Fibroblast of skin of left quadriceps (primary cell): ENCODE measurements at places on chromosomes 11 and 22.
A peak's percentile ranks its signal among the peaks of the same experiment; 100 is the strongest.

GRCh38 chr11:72671152-72672099 lies 2.8 kb downstream of the PDE2A start:
- no peak for DNase-seq

DNA sequence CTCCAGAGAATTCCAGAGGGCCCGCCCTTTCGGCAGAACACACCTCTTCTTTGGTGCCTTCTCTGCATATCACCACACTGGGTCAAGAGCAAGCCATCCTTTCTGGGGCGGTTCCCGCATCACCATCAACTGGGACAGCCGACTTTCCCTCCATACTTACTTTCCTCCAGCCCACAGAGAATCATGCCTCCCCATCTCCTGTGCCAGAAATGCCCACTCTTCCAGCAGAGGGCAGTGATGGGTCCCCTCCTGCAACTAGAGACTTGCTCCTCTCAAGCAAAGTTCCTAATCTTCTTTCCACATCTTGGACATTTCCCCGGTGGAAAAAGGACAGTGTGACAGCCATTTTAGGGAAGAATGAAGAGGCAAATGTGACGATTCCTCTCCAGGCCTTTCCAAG lies 157.7 kb downstream of the C11orf91 start:
- DNase-seq = no peak

- DNase-seq = no peak
Measured at GRCh38 chr11:90124371-90124770, 10.1 kb upstream of the NAALAD2 start.

GRCh38 chr22:45006964-45007390 lies 2.8 kb downstream of the PHF21B start:
- DNase-seq = no peak

- DNase-seq = no peak
Measured at GRCh38 chr11:12092714-12093113, 17.7 kb upstream of the MICAL2 start.

DNA sequence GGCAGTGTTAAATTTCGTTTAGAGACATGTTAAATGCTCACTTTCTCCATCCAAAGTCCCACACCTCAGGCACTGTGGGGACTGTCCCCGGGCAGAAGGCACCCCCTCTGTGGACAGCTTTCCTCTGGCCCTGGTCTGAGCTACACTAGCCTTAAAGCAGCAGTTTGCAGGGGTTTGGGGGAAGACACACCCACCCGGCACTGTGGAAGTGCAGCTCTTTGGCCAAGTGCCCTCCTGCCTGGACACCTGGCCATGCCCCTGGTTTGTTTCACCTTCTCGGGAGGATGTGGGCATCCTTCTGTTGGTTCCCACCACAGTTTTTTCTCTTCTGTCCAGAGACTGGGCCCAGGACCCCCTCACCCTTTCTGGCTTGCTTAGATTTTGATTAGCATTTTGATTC lies 1254.7 kb downstream of the BRD1 start:
- DNase-seq = no peak

DNA sequence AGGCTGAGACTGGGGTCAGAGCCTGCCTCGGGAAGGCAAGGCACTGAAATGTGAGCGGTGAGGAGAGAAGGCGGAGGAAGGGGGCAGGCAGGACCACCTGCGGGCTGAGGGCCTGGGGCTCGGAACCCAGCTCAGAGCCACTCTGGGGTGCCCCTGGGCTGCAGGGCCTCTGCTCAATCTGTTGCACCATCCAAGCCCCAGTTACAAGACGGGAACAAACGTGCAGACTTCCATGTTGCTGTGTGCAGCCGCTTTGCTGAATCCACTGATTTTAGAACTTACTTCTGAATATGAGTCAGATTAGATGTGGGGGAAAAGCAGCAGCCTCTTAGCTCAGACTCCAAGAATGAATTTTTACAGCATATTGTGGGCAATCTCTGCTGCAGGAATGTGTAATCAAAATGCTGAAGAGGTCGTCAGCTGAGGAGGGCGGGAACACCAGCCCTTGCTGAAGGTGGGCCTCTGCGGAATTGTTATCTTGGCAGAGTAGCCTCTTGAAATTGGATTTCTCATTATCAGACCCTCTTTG lies 21.6 kb downstream of the PARVG start:
- DNase-seq = peak; percentile 76

GRCh38 chr11:112285841-112286311 lies 25.2 kb upstream of the PLET1 start:
- DNase-seq = no peak

DNA sequence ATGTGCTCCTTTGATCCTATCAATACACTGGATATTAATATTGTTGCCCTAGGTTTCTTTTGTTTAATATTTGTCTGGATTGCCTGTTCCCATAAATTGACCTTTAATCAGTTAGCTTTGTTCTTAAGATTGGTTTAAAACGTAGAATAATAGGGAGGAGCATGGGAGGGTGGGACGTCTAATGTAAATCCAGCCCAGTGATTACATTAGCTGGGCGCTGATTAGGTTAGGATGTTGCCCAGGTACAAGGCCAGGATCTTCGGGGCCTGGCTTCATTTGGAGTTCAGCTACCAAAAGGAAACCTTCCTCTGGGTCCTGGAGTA lies at the start of gene SRSF8:
Gene SRSF8, plus strand, starts transcription at position 204 of the 323 bp plus-strand sequence. CDS start 308 bp downstream, outside the sequence.
- no peak for DNase-seq

- no peak for DNase-seq
Measured at GRCh38 chr11:47271961-47272661, 2.2 kb downstream of the MADD start.

- no peak for DNase-seq
Measured at GRCh38 chr11:113926273-113927197, 21.9 kb downstream of the HTR3B start.

GRCh38 chr11:227824-228379 lies 8.2 kb downstream of the SIRT3 start:
- DNase-seq = no peak

GRCh38 chr22:47152938-47153337 lies 390.5 kb downstream of the TBC1D22A start:
- no peak for DNase-seq

- no peak for DNase-seq
Measured at GRCh38 chr11:128271401-128271800, 316.0 kb downstream of the ETS1 start.

- no peak for DNase-seq
Measured at GRCh38 chr22:22235558-22235957, 9.0 kb upstream of the VPREB1 start.

DNA sequence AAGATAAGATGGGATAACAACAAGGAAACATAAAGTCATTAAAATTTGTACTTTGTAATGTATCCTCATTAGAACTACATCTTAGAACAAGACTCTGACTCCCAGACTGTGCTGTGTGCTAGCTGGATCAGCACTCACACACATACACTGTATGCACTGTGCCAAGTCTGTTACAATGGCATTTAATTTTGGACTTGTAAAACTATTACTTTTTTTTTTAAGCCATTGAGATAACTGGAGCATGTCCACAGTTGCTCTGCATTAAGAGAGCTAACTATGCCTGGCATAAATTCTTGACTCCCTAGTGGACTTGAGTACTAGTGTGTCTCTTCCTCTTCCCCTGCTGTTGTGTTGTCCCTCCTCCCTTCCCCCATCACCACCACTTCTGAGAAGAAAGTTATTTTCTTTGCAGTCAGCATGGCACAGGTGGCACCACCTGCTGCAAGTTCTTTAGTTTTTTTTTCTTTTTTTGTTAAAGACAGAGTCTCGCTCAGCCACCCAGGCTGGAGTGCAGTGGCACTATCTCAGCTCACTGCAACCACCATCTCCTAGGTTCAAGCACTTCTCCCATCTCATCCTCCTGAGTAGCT lies 268.6 kb downstream of the TMEM135 start:
- DNase-seq = no peak

DNA sequence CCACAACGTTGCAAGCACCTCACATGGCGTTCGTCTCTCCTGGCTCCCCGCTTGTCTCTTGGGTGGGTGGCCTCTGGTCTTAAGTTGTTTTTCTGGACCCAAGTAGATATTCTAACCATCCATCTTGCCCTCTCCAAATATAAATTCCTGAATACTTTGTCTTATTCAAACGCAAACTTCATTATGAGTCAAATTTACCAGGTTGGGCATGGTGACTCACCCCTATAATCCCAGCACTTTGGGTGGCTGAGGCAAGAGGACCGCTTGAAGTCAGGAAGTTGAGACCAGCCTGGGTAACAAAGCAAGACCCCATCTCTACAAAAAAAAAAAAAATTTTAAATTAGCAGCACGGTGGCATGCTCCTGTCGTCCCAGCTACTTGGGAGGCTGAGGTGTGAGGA lies 5.1 kb upstream of the IGSF9B start:
- no peak for DNase-seq

DNA sequence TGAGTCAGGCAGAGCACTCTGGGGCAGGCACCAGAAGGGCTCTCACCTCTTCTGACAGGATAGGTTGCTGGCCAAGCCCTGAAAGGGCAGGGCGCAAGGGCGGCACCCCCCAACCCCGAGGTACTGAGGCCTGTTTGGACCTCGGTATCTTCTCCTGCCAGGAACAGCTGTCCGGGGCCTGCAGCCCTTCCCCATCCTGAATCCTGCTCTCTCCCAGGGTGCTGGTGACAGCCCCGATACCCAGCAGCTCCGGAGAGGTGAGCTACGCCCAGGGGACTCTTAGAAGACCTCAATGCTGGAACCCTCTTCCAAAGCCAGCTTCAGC lies 79.1 kb downstream of the PHF21B start:
- DNase-seq = no peak

- DNase-seq = no peak
Measured at GRCh38 chr11:59206635-59207034, 6.1 kb downstream of the MPEG1 start.

DNA sequence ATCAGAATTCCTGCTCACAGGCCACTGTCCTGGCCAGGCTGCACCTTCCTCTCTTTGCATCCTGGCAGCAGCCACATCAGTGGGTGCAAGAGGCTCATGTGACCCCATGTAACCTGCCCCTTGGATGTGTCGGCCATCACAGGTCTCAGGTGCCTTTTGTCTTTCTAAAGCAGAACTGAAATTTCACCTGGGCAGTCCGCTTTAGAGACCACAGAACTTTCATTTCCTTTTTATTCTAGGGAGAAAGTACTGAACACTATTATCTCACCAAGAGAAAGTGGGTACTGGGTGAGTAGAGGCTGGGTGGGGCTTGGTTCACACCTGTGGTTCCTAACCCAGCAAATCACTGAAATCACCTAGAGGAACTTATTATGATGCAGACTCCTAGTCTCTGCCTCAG lies 51.7 kb upstream of the NUP160 start:
- no peak for DNase-seq

GRCh38 chr11:20707876-20708275 lies 38.5 kb downstream of the NELL1 start:
- DNase-seq = no peak

- no peak for DNase-seq
Measured at GRCh38 chr11:134727204-134727603, 315.2 kb upstream of the B3GAT1 start.

DNA sequence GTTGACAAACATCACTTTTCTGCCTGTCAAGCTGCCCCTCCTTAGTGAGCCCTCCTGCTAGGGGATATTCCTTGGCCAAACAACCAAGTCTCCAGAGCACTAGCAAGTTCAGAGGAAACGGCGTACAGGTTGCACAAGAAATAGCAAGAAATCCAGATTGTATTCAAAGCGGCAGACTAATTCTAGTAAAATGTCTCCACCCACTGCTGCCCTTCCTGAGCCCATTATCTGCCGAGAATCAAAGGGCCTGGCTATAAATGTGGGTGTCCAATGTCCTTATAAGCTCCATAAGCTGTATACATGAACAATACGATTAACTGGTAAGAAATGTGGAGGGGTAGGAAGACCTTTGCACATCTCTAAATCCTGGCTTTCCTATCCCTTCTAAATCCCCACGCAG lies 44.0 kb upstream of the AKIP1 start:
- no peak for DNase-seq

- no peak for DNase-seq
Measured at GRCh38 chr22:44352378-44353035, 39.8 kb upstream of the SHISAL1 start.

GRCh38 chr22:42871146-42872050 lies 14.3 kb upstream of the ARFGAP3 start:
- no peak for DNase-seq

DNA sequence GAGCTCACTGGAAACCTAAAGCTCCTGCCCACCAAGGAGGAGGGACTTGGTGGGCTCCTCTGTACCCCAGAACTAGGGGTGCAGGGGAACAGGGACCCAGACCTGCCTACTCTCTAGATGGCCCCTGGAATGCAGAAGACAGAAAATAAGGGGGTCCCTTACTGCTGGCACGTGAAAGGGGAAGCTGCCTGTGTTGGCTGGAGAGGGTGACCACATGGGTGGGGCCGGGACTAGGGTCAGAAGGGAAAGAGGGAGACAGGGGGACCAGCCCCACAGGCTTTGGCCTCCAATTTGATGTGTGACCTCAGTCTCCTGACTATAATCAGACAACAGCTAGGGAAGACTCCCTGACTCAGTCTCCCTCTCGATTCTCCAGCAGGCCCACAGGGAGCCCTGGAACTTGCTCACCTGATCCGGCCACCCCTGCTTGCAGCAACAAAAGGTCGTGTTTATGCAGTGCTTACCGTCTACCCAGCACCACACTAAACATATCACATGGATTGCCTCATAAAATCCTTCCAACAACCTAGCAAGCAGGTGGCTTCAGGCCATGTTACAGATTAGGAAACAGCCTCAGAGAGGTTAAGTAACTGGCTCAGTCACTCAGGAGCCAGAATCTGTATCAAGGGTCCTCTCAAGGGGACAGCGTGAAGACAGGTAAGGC lies 10.2 kb downstream of the ARAP1 start:
- no peak for DNase-seq

DNA sequence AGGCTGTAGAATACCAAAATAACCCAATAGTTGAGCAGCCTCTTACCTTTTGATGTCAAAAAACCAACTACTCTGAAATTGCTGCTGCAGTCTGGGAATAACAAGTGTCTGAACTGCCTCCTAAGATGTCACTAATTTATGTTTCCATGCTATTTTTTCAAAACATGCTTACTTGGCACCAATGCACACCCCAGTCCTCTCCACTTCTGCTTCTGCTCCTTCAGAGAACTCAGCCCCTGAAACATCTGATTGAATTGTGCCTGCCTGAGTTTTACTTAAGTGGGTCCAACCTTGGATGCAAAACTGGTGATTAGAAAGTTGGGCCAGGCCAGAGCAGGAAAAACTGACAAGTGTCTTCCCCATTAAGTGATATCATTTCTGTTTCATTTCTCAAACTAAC lies 24.6 kb upstream of the TMEM218 start:
- DNase-seq = no peak

GRCh38 chr11:100639140-100639539 lies 47.9 kb upstream of the ARHGAP42 start:
- no peak for DNase-seq

DNA sequence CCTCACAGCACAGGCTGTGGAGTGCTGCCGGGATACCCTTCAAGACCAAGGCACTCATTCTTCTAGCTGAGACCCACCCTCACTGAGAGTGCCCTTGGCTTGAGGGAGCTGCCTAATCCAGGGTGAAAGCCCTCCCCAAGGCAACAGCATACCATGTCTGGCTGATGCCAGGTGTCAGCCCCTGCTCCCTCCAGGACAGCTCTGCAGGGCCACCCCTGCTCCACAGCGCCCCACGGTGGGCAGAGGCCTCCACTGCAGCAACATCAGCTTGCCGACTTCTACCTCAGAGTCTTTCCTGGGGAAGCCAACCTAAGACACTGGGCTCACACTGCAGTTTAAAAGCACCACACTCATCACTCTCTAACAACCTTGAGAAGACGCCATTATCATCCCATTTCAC lies 29.0 kb downstream of the TTLL1 start:
- no peak for DNase-seq
